ENCODE measurements at places on chromosomes 6 and 20. TPM values are rescaled to one million over a fixed set of nuclear protein-coding genes. Genes with fewer than 3 reads are reported as not detected.

DNA sequence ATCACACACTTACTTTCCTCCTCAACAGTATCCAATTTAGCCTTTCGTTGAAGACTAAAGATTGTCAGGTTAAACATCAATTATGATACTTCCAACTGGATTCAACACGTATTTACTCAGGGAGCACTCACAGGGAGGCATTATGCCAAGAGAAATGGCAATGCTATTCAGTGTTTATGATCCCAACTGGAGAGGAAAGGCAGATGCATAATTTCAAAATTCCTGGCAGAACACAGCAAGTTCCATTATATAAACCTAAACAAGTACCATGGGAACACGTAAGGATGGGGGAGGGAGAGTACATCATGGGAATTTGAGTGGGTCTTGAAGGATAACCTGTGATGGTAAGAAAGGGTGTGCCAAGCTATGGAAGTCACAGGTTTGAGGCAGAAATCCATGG lies 112.7 kb downstream of the ISM1 start:
- H3K4me1 ChIP-seq, result no peaks in the 10 kb centered on the region
- no peaks in the 10 kb centered on the region for H3K36me3 ChIP-seq
- no peak overlapping the region for H3K27ac ChIP-seq
- no peak overlapping the region for H3K4me3 ChIP-seq

DNA sequence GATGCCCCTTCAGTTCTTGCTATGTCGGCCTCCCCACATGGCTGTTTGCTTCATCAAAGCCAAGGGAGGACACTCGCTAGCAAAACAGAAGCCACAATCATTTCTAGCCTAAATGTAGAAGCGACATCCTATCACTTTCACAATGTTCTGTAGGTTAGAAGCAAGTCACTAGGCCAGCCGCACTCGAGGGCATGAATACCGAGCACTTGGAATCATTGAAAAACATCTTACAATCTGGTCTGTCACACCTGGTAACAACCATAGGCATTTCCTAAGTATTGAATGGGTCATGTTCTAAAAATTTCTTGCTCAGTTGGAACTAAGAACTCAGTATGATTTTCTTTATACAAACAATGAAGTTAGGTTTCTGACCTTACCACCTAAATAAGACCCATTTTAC lies 192.3 kb downstream of the AIG1 start:
- H3K27ac ChIP-seq, result no peak overlapping the region
- no peak overlapping the region for H3K4me3 ChIP-seq
- H3K4me1 ChIP-seq, result no peaks in the 10 kb centered on the region
- no peaks in the 10 kb centered on the region for H3K27me3 ChIP-seq
- no peaks in the 10 kb centered on the region for H3K36me3 ChIP-seq
- no peak for DNase-seq

Gene RNF144B
- total RNA-seq, result 82.4 TPM

DNA sequence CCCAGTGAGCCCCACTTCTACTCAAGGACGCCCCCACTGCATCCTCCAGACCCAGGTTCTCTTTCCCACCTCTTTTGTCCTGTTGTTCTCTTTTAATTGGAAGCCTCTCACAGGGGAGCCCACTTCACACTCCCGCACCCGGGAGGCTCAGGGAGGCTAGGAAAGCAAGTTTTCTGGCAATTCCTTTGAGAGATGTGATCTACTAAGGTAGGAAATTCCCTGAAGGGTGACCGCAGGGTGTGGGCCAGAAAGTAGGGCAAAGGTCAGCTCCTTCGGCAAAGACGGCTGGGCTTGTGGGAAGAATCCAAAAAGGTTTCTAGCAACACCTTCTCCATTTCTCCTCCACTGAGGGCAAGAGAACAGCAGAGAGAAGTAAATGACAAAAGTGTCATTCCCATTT lies 98.1 kb upstream of the PTPN1 start:
- no peaks in the 10 kb centered on the region for H3K36me3 ChIP-seq
- H3K4me3 ChIP-seq, result no peak overlapping the region
- no peak for DNase-seq
- H3K4me1 ChIP-seq, result peaks cover 48% of the 10 kb centered on the region
- no peak overlapping the region for H3K27ac ChIP-seq
